ENCODE measurements at places on chromosomes 7 and 10.
A peak's percentile ranks its signal among the peaks of the same experiment; 100 is the strongest.

DNA sequence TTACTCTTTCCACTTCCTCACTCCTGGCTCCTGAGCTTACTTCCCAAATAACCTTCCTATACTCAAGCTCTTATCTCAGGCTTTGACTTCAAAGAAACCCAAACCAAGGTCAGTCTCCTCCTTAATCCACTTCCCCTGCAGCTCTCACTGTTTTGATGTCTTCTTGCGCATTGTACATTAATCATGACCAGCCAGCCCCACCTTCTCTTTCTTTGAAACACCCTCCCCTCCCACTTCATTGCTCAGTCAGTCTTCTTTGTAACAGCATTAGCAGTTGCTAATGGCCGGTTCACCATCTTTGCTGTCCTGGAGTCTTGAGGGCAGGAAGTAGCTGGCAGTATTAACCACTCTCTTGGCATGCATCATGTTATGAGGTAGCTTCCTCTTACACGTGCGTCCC is 57.9 kb upstream of the CHCHD3 start:
- no peak for DNase-seq

DNA sequence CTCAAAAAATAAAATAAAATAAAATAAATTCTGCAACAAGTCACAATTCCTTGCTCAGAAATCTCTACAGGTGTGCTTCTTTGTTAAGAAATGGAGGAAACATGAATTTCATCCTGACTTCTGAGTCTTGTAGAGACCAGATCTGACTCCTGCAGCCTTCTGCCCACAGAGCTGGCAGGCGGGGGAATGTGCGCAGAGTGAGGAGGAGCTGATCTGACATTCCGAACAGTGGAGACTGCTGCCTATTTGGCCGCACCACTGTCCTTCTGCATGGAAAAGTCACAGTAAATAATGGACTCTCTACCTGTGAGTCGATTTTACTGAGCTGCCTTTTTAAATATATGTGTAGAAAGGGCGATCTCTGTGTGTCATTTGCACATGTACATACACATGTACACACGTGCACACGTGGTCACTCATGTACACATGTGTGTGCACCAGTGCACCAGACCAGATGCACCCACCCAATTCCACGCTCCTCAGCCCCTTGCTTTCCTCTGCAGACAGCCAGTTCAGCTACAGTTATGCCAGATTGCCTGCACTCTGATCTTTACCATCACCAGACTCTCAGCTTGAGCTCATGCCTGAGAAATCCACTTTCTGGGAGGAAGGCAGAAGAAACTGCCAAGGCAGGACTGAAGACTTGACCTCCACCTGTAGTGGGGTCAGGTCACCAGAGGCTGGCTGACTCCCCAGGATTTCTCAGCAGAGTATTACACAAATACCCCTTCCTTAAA is 54.9 kb downstream of the IKZF1 start:
- DNase-seq: no peak

GRCh38 chr7:105644937-105645336 is 63.6 kb upstream of the EFCAB10 start:
- no peak for DNase-seq

GRCh38 chr10:106825576-106826364 is 338.7 kb downstream of the SORCS1 start:
- no peak for DNase-seq

- no peak for DNase-seq
Measured at GRCh38 chr10:45136256-45136655, 135.5 kb downstream of the ZNF22 start.

- no peak for DNase-seq
Measured at GRCh38 chr10:69766161-69766910, 35.4 kb upstream of the COL13A1 start.

DNA sequence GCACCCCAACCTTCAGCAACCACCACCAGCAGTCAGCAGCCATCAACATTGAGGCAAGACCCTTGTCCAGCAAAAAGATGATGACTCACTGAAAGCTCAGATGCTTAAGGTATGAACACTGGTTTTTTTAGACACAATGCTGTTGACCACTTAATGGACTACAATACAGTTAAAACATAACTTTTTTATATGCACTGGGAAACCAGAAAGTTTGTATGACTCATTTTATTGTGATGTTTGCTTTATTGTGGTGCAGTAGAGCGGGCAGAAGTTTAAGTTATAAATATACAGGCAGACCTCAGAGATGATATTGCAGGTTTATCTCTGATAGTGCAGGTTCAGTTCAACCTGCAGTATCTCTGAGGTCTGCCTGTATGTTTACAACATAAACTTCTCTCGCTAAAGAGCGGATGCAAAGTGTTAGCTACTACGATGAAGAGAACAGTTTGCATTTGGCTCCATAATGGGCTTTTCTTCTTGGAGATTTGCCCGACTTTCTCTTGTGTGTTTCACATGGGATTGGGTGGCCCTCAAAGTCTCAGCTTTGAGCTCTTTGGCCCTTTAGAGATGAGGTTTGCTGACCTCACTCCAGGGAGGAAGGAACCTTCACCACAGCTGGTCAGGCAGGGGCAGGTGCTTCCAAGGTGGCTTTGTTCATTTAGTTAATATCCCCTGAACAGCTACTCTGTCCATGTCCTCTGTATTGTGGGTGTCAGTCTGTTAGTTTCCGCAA is 84.4 kb upstream of the SHH start:
- no peak for DNase-seq

DNA sequence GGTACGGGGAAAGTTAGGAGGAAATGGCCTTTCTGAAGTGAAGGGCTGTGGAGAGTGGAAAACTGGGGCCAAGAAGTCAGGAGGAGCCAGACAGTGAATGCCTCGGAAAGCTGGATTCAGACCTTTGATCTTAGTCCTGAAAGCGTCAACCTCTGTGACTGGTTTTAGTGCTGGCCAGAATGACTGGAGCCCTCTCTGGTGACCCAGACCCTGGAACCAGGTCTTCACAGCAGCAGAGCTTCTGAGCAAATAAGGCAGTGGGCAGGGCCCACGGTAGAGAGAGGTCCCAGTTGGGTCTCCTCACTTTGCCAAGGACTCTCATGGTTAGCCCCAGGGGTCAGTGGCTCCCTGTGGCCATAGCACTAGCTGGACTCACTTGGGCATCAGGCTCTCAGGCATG is 157.7 kb upstream of the EEPD1 start:
- DNase-seq: no peak

DNA sequence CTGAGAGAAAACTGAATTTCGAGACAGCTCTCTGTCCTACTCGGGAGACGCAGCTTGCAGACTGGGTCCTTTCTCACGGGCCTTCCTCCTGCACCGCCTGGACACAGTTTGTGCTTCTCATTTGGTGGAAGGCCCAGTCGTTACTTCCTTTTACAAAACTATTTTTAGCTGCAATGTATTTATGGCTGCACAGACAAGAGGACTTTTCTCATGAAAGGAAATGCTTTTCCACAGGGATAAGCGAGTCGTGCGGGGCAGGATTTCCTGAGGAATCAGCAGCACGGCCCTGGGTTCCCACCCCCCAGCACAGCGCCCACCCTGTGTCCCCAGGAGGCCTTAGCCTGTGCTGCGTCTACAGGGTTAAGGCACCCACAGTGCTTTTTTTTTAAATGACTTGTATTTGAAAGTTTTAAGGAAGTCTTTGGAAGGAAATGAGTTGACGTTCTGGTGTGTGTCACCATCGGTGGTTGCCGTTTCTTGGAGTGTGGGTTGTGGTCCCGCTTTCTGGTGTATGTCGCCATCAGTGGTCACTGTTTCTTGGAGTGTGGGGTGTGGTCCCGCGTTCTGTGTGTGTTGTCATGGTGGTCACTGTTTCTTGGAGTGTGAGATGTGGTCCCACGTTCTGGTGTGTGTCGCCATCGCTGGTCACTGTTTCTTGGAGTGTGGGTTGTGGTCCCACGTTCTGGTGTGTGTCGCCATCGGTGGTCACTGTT is 50.9 kb downstream of the INPP5A start:
- DNase-seq: no peak

- no peak for DNase-seq
Measured at GRCh38 chr10:94370501-94370900, 7.8 kb upstream of the NOC3L start.

DNA sequence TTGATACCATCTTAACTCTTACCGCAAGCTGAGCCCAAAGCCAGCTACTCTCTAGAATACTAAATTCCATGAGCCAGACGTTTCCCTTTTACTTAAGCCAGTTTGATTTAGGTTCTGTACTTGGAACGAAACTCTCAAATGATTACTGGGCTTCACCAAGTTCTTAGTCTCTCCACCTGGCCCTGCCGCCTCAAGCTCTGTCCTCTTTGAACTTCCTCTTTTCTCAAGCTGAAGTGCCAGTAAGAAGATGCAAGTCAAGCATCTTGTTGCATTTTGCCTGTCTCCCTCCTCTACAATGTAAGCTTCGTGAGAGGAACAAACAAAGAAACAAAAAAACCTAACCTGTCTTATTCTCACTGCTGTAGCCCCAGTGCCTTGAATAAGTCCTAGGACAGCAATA is 358.2 kb upstream of the NPVF start:
- DNase-seq: no peak

DNA sequence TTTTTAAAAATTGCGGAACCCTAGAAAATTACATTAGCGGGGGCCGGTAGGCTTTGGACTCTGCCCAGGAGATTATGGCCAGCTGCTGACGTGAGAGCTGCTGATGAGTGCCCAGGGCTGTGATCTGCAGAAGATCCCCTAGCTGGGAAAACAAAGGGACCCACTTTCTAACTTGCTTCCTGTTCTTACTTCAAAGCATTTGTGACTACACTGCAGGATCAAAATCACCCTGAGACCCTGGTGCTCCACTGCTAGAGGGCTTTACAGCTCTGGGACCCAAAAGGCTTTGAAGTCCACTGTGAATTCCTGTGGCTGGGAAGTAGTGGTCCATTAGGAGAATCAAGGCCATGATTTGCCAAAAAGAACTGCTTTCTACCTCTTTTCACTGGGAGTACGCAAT is 499.4 kb upstream of the AKR1E2 start:
- DNase-seq: no peak

- DNase-seq: no peak
Measured at GRCh38 chr10:126196281-126196680, 192.0 kb downstream of the ADAM12 start.

- no peak for DNase-seq
Measured at GRCh38 chr10:5089865-5090264, 4.3 kb upstream of the AKR1C3 start.

DNA sequence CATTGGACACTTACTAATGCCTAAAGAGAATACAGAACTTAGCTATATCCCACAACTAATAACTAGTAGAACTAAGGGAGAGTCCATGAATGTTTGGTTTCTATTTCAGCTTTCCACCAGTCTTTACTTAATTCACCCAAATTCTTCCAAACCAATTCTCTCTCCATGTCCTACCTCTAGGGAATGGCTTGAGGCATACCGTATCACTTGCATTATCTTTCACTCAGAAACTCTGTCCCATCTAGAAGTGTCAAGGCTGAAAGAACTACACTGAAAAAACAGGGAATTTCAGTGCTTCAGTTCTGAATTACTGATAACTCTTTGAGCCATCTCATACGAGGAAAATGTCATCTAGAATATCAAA is 758 bp downstream of the TMEM168 start:
- no peak for DNase-seq

GRCh38 chr10:52226197-52226847 is 87.8 kb upstream of the DKK1 start:
- no peak for DNase-seq

DNA sequence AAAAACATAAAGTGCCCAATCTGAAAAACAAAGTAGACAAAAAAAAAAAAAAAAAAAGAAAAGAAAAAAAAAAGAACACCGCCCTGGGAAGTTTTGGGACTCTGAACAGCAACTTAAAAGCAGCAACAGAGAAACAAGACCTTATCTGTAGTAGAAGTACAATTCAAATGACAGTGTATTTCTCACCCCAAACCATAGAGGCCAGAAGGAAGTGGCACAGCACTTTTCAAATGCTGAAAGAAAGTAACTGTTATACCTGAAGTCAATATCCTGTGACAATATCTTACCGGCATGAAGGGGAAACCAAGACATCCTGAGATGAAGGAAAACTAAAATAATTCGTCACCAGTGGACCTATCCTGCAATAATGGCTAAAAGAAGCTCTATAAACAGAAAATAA is 112.1 kb downstream of the DNAJC1 start:
- DNase-seq: no peak

- no peak for DNase-seq
Measured at GRCh38 chr7:123193235-123193634, 6.5 kb downstream of the SLC13A1 start.

DNA sequence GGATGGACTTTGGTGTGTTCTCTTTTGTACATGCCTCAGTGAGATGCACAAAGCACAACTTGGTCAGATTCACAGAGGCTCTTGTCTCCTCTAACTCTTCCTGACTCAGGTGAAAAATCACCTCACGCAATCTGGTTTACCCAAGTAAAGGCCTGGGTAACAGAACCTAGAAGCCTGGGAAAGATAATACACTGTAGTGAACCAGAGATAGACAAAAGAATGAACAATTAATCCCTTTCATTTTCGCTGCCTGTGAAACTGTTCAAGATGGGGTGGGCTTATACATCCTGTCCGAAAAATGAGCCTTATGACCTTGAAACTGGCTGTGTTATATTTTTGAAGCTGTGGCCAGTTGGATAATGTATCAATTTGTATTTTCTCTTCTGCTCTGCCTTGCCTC is 678.9 kb upstream of the TEX47 start:
- no peak for DNase-seq

GRCh38 chr7:75662579-75663301 is 76.0 kb downstream of the HIP1 start:
- no peak for DNase-seq

- no peak for DNase-seq
Measured at GRCh38 chr7:43300121-43300520, 187.7 kb downstream of the HECW1 start.

- DNase-seq: no peak
Measured at GRCh38 chr10:45071043-45071813, 70.5 kb downstream of the ZNF22 start.

DNA sequence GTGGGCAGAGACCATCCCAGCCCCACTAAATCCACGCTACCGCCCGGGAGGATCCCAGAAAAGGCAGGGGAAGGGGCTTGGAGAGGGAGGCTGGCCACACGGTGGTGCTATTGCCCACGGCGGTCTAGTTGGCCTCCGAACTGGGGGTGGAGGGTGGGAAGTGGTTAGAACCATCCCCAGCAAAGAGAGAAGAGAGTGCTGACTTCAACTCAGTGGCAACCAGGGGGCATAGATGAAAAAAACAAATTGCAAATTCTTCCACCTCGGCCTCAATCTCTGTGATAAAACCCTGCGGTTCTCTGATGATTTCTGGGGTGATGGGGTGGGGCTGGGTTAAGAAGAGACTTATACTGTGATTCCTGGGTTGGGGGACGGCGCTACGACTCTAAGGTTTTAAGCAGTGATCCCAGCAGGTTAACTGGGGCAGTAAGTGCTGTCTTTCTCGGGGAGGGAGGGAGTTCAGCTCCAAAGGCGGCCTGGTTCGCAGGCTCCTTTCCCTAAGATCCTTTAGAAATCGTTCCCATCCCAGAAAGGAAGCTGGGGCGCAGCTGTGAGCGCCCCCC is 154.5 kb upstream of the LYZL2 start:
- DNase-seq: peak; percentile 70

- DNase-seq: no peak
Measured at GRCh38 chr10:124517931-124518330, 56.3 kb downstream of the LHPP start.

DNA sequence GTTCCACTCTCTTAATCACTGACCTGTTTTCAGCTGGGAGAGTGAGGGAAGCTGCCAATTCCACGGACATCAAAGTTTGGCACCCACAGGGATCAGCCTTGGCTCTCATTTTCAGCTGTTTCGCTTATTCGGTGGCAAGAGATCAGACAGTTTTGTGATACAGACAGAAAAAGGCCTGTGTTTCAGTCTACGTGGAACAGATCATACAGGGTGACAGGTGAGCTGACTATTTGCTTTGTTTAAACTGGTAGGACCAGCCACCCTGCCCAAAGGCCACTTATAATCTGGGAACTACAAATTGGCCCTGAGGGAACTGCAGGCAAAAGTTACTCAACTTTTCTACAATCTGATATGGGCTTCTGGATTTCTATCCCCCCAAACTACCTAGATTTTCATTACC is 128.6 kb downstream of the ZNF467 start:
- DNase-seq: peak; percentile 34
